Spinal cord (tissue), 10 donors: ENCODE measurements at places on chromosomes 13 and 19. TPM values are rescaled to one million over a fixed set of nuclear protein-coding genes. Genes with fewer than 3 reads are reported as not detected.

Gene PINLYP
- total RNA-seq: 3.4 TPM

GRCh38 chr19:53908106-53908934, 758 bp upstream of the CACNG7 start:
- DNase-seq: peak; percentile 68

DNA sequence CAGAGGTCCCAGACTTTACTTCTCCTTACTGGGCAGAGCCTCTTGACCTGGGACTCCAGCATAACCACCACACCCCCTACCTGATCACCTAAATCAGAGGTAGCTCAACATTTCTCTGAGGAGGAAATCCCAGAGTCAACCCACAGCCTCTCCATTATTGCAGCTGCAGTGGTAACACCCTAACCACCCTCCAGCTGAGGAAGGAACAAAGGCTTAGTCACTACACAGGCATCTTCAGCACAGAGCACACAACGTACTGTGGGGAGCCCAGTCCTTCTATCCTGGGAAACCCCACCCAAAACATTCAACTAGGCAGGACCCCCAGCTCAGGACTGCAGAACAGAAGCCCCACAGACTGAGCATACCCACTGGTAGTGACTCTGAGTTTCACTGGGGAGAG, 824.7 kb upstream of the SLITRK5 start:
- DNase-seq: no peak

Gene PABPC3
- total RNA-seq: 0.50 TPM

Gene CCDC169
- 3.4 TPM for total RNA-seq

DNA sequence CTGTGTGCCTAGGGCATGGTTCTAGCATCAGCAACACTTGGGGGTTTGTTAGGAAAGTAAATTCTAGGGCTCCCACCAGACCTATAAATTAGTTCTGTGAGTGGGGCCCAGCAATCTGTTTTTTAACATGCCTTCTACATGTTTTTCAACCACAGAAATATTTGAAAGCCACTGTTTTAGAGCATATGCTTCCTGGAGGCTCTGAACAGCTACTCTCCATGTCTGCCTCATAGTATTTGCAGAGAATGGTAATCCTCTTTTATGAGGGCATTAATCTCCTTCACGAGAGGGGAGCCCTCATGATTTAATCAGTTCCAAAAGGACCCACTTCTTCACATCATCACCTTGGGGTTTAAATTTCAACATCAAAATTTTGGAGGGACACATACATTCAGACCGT, 6.0 kb downstream of the SPATA13 start:
- no peak for DNase-seq

- peak; percentile 79 for DNase-seq
Measured at GRCh38 chr19:40284501-40285352, at the start of gene AKT2. Gene AKT2 (minus strand): TSS chr19:40285345. CDS start chr19:40265267, 20,078 bp downstream.

DNA sequence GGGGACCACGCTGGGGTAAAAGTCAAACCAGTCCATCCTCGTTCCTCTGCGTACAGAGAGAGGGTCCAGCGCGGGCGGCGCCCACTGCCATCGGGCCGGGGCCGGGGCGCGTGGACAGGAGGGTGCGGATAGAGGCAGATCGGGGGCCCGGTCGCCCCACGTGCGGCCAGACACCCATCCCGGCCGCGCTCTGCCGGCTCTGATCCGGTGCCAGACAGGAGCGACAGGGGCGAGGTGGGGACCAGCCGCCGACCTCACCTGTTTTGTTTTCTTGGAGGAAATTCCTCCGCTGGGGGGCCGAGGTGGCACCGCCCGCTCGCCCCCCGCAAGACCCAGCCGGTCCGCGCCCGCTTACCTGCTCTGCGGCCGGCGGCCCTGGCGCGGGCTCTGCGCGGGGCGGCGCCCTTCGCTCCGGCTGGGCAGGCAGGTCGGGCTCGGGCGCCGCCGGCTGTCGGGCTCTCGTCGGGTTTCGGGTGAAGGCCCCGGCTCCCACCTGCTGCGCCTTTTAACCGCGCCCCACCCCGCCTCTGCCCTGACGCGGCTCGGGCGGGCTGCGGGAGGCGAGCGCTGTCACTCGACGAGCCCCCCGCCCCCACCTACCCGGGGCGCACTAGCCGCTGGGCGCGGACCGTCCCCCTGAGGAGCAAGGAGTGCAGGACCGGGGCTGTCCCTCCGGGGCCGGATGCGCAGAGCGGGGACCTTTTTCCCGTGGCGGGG, at the start of gene GJB6:
Gene GJB6, minus strand, starts transcription at position 481 of the 717 bp plus-strand sequence. CDS start 8,839 bp downstream, outside the sequence.
- DNase-seq: no peak

Gene TECR
- 85.7 TPM for total RNA-seq

Gene KCNRG
- 4.8 TPM for total RNA-seq

DNA sequence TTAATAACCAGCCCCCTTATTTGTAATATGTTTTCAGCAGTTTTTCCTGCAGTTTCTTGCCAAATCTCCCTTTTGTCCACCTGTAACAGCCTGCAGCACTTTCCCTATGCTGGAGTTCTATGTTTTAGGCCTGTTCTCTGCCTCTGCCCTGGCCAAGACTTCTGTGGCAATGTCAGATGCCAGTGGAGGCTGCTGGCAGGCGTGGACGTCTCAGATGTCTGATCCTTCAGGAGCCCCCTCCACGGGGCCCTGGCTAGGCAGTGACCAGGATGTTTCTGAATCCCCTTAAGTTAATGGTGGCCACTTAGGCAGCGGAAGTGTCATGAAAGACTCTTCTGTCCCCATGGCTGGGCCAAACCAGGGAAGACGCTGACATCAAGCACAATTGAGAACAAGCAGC, 40.8 kb downstream of the SIPA1L3 start:
- no peak for DNase-seq

Gene ZNF813
- total RNA-seq: 5.1 TPM

Gene ANKRD24
- total RNA-seq: 3.1 TPM

Gene MAG
- total RNA-seq: 83.5 TPM

DNA sequence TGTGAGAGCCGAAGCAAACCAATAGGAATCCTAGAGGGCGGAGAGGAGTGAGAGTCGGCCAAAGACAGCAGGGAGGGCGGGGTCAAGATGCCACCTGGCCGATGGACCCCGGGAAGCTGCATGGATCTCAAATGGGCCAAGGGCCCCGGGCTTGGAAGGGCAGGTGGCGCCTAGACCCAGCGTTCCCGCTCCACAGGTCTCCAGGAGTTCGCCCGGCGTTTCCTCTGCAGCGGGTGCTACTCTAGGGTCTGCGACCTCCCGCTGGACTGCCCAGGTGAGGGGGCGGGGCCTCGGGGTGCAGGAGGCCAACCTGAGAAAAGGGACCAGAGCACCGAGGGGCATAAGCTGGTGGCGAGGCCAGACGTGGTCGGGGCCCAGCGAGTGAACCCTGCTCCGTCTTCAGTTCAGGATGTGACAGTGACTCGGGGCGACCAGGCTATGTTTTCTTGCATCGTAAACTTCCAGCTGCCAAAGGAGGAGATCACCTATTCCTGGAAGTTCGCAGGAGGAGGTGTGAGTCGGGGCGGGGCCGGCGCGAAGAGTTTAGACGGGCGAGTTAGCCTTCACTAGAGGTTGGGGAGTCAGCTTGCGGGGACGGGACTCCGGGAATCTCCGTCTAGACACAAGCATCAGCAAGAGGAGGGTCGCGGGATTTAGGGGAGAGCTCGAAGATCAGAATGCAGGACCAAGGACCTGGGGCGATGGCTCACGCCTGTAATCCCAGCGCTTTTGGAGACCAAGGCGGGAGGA, 9.9 kb downstream of the SPACA6 start:
- DNase-seq: no peak

- DNase-seq: no peak
Measured at GRCh38 chr13:94586371-94586770, 9.6 kb downstream of the TGDS start.

GRCh38 chr19:28301463-28301862, 911.5 kb downstream of the UQCRFS1 start:
- DNase-seq: no peak

Gene TPTE2
- 0.10 TPM for total RNA-seq

Gene TGFB1
- 7.4 TPM for total RNA-seq
